ENCODE measurements at places on chromosomes 5 and 9.

- DNase-seq: peak; percentile 98
These were observed 41.1 kb downstream of the FGF1 start for GRCh38 chr5:142644640-142645361.

- DNase-seq: no peak
These were observed 207.4 kb downstream of the ARRDC3 start for GRCh38 chr5:91175708-91176107.

GRCh38 chr5:89756955-89757354 lies 652.6 kb downstream of the CETN3 start:
- DNase-seq: no peak

DNA sequence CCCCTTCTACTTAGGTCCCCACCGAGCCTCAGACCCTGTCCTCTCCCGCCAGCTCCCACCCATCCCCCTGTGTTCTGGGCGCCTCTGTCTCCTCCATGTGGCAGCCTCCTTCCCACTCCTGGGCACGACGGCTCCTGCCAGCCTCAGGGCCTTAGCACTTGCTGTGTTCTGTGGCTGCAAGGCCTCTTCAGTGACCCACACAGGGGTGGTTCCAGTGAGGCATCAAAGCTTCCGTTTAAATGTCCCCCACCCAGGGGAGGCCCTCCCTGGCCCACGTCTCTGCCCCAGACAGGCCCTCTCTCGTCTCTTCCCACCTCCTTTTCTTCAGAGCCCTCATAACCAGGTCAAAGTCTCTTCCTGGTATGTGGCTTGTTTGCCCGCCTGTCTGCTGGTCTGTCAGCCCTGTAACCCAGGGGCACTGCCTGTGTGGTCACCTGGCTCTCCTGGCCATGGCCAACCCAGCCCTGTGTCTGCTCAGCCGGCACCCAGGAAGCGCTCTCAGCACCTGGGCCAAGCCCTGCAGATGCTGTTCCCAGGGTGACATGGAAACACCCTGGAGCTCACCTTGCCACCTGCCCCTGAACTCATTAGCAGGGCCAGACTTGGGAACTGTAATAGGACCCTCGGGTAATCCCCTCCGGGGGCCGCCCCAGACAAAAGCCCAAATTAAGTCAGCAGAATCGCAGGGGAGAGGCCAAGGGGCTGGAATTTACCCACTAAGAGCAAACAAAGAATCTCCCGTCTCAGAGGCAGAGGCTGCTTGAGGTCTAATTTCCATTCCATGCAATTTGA lies 33.7 kb downstream of the LHX3 start:
- no peak for DNase-seq

DNA sequence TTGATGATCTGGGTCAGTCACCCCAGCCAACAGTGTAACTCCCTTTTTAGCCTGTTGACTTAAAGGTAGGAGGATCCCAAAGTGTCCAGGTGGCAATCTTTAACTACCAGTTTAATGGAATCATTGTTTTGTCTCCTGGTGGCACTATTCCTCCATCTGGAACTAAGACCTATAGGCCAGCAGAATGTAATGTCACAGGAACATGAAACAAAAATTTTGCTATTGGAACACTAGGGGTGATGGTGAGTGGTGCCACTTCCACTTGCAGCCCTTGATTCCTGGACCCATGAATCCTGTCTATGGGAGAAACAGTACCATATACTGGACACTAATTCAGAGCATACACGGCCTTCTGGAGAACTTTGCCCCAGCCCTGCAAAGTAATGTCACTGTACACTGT lies 219.5 kb upstream of the RASA1 start:
- no peak for DNase-seq

DNA sequence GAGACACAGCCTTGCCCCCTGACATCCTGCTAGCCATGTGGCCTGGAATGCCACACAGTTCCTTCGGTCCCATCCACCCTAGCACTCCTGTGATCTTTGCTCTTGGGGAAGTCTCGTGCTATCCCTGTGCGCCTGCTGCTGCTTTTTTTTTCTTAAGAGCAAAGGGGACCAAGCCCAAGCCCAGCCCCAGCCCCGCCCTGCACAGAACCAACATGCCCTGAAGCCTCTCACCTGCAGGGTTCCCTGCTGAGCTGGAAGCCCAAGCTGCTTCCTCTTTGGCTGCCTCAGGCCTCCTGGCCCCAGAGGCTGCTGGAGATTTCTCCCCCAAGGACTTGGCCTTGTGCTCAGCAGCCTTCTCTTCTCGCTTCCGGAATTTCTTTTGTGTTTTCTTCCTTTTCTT lies 1.8 kb downstream of the SURF6 start:
- no peak for DNase-seq

Data from AG08395 (cell line).